ENCODE measurements at places on chromosomes 5 and 9.

- DNase-seq: no peak
Observed at GRCh38 chr9:3793971-3794383, 268.2 kb upstream of the RFX3 start.

DNA sequence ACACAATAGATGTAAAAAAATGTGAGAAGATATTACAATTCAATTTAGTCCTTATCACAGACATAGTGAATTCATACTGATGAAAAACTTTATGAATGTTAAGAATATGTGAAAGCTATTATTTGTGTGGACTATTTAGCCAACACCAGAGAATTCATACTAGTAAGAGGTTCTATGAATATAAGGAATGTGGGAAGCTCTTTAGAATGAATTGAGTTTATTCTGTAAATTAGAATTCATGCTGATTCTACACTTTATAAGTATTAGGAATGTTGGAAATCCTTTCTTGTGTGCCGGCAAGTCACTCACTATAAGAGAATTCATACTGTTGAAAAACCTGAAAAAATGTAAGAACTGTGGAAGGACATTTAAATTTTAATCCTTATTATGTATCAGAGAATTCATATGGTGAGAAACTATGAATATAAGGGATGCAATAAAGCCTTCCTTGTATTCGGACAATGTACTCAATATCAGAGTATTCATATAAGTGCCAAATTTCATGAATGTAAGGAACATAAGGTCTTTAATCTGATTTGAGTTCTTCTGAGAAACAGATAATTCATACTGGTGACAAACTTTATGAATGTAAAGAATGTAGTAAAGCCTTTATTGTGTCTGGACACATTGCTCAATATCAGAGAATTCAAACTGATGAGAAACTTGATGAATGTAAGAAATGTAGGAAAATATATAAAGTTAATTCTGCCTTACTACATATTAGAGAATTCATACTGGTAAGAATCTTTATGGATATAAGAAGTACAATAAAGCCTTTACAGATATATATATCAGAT is 21.6 kb upstream of the PCDHA1 start:
- DNase-seq: no peak

- DNase-seq: peak; percentile 42
Observed at GRCh38 chr5:431001-431710, 11.8 kb upstream of the EXOC3 start.

DNA sequence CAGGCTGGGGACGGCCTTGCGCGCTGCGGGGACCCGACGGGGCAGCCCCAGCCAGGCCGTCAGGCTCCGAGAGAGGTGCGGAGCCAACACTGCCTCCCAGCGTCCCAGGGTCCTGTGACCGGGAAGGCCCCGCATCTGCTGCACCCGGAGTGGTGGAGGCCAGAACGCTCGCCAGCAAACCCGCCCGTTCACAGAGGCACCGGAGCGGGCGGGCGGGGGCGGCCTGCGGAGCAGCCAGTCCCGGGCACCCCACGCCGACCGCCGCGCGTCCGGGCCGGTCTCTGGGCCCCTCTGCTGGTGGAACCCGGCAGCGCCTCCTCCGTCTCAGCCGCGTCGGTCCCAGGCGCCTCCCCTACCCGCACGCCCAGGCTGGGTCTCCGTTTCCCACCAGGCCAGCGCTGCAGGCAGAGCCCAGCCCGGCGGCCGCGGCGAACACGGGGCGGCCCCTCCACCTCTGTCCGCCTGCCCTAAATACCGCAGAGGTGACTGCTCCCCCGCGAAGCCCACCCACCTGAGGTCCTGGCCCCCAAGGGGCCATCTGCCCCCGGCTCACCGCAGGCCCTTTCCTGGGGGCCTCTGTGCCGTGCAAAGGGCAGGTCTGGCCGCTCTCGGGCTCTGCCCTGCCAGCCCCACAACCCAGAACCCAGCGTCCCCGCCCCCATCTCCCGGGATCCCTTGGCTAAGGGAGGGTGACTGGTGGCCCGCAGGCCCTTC is 15.9 kb downstream of the EXD3 start:
- peak; percentile 30 for DNase-seq

DNA sequence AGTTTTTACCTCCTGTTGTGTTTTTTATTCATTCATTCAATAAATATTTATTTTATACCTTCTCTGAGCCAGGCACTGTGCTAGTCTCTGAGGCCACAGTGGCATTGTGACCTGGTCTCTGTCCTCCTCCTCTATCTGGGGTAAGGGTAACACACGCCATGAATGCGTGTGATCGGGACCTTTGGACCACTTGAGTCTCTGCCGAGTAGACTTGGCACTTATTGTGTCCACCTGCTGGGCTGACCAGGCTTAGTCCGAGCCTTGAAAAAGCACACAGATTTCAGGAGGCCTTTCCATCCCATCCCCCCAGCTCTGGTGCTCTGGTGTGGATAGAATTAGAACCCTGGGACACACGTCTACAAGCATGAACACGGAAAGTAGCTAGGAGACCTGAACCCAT is 58.7 kb downstream of the ERGIC1 start:
- DNase-seq: no peak
